ENCODE measurements at places on chromosomes 3 and 15.

- DNase-seq, result no peak
Observed at GRCh38 chr3:16286161-16286560, 21.1 kb downstream of the OXNAD1 start.

DNA sequence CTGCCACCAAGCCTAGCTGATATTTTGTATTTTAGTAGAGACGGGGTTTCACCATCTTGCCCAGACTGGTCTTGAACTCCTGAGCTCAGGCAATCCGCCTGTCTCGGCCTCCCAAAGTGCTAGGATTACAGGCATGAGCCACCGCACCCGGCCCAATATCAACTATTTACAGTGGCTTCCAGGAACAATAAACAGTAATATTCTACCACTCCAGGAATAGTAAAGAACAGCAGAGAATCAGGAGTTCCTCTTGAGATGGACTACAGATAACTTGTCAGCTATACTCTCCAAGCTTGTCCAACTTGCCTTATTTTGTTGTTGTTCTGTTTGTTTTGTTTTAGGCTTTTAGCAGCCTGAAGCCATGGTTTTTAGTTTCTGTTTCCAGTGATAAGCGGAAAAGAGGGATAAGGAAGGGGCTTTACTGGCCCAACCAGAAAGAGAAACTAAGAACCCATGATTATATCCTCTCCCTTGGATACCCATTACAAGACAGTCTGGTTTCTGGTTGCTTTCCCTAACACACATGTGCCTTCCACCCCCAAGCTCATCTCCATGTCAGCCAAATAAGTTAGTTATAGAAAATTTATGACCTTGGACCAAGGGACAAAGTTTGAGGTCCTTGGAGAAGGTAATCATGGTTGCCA is 36.7 kb downstream of the ARHGEF3 start:
- no peak for DNase-seq

- no peak for DNase-seq
Observed at GRCh38 chr3:194112120-194113106, 23.5 kb upstream of the HES1 start.

DNA sequence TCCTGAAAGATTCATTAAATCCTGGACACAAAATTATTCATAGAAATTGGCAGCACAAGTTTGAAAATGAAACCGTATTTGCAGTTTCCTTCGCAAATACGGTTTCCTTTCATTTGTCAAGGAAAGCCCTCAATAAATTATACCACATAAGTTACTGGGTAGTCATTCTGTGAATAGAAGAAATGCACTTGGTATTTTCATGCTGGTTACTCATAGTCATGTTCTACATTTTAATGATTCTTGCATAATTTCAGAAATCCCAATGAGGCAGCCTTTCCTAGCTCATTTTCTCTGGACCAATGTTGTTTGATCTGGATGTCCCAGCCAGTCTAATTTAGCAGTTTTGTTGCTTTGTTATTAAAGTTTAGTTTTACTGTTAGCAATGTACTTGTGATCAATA is 43.2 kb downstream of the MINAR1 start:
- peak; percentile 1 for DNase-seq

DNA sequence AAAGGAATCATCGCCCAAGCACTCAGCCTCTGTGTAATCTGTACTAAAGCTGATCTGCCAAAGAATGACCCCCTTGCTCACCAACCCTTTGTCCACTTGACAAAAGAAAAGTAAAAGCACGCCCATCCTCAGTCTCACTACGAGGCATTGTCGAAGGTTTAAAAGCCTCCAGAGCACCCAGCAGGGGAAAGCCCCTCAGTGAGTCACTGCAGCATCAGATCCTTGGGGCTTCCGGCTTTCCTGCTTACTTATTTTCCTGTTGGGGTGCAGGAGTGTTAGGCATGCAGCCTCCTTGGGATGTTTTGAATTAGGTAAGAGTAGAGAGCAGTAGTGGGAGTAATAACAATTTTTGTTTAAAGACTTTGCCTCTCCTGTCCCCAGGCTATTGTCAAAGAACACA is 216.1 kb downstream of the MTHFS start:
- DNase-seq, result no peak

DNA sequence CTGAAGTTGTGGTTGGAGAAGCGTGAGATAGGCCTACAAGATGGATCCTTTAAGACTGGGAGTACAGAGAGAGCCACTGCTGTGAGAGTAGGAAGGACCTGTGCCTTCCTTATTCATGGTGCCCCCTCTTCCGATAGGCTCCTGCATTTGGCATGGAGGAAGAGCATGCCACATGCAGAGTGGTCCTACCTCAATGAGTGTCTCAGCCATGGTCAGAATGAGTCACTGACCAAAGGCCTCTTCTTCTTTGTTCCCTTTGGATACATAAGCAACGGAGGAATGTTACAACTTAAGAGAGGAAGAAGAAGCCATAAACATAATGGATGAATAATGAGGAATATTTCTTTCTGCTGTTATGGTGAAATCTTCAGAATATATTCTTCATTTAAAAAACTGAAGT is 681.2 kb upstream of the GRM7 start:
- DNase-seq, result no peak

DNA sequence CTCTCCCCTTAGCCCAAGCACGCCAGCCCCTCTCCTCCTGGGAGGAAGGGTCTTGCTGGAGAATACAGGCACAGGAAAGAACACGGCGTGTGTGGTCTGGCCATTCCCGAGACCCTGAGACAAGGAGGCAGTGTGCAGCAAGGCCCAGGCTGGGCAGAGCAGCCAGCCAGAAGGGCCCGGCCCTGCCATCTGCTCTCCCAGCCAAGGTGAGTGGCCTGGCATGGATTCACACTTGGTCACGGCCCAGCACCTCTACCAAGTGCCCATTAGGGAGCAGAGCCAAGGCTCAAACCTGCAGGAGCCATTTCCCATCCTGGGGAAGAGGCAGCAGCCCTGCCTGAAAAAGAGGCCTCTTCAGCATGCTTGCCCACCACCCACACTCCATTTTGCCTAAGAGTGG is 28.6 kb downstream of the MEGF11 start:
- DNase-seq, result no peak

DNA sequence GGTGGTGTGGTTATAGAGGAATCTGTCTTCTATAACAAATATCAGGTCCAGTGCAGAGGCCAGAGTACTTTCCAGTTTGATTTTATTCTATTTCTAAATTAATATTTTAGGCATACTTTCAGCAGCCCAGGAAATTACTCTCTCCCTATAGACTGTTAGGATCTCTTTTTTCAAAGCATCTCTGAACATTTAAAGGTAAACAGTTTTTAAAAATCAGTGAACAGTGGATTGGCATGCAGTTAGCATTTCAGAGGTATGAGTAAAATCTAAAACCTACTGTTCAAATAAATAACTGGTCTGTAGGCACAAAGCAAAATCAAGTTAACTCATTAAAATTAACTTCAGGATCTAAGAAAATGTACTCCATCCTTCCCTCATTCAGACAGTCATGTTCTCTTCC is 3.0 kb downstream of the ZBED2 start:
- no peak for DNase-seq

GRCh38 chr3:192060160-192060781 is 599.3 kb downstream of the PYDC2 start:
- DNase-seq, result no peak

DNA sequence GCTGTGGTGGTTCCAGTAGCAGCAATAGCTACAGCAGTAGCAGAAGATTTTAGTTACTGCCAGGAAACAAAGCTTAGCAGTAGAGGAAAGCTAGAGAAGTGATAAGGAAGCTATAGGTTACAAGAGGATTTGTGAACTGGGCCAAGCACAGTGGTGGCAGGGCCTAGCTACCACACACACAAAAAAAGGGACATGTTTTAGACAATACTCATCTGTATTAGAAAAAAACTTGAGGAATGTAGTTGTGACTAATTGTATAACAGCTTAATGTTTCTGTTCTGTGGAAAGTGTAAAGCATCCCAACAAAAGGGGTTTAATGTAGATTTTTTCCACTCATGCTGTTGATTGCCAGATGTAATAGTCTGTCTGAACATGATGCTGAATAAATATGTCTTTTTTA is 29.9 kb upstream of the PFN2 start:
- no peak for DNase-seq

DNA sequence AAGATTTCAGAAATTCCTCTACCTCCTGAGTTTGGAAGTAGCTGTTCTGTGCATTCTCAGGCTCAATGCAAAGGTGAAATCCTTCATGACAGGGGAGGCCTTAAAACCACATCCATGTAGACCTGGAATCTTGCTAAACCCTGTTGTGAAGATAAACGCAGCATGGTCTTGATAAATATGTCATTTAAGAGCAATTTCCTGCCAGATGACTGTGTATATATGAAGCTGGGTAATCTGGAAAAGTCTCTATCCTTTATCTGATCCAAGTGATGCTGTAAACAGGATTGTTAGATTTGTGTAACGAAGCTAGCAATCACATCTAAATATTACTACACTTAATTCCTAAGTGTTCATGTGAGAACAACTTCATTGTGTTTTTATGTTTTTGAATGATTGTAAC is 9.1 kb downstream of the MCTP2 start:
- DNase-seq, result no peak

DNA sequence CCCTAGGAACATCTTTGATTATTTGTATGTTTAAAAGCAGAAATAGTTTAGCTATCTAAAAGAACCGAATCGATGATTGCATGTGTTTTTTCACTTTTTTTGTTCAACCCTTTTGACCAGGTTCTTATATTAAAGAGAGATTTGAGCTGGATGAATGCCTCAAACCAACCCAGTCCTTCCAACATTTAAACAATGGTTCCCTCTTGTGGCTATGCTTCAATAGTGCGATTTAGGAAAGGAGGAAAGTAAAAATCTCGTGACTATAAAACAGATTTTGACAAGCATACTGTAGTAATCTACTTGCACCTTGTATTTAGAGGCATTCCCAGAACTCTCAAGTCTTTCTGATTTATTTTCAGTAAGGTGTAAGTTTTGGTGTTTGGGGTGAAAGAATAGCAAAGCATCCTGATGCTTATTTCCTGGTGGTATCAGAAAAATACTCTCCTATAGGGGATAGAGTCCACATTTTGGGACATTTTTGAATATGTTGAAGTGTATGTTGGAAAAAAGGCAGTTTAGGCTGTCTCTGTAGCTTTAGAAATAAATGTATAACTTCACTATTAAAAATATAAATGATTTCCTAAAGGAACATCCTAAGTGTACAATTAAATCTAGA is 159.6 kb upstream of the KCNH8 start:
- DNase-seq, result peak; percentile 2

GRCh38 chr3:108546247-108546646 is 35.9 kb upstream of the MYH15 start:
- no peak for DNase-seq

GRCh38 chr3:143612541-143612940 is 235.7 kb downstream of the SLC9A9 start:
- no peak for DNase-seq

- DNase-seq, result no peak
Observed at GRCh38 chr15:49238342-49238741, 68.3 kb downstream of the GALK2 start.

GRCh38 chr15:72833561-72833960 is 50.0 kb upstream of the ADPGK start:
- DNase-seq, result no peak

DNA sequence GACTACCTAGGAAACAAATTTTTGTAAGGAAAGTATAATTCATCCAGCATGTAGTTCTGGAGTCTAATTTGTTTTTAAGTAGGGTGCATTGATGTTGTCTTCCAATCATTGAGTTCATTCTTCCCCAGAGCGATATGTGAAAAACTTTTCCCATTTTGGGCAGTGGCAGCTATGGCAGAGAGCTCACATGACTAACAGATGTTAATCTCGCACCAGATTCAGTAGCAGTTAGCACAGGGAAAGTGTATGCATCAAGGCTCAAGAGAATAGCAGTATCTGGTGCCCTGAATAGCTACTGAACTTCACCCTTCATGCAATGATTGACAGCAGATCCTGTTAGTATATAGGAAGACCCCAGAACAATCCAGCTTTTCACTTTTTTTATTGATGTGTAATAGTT is 46.3 kb upstream of the TCAIM start:
- no peak for DNase-seq

DNA sequence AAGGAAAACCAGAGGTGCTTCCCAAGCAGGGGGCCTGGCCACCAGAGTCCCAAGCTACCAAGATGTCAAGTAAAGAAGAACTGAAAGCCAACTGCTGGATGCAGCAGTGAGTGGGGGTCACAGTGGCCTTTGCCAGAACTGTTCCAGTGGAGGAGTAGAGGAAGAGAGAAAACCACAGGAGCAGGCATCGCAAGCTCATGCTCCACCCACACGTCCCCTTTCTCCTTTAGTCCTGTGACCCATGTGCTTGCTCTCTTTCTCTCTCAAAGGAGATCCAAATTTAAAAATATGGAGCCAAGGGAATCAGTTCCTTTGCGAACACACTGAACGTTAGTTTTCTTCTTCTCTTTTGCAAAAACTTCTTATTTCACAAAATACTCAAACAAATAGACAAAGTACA is 12.4 kb upstream of the ABHD2 start:
- DNase-seq, result peak; percentile 88

DNA sequence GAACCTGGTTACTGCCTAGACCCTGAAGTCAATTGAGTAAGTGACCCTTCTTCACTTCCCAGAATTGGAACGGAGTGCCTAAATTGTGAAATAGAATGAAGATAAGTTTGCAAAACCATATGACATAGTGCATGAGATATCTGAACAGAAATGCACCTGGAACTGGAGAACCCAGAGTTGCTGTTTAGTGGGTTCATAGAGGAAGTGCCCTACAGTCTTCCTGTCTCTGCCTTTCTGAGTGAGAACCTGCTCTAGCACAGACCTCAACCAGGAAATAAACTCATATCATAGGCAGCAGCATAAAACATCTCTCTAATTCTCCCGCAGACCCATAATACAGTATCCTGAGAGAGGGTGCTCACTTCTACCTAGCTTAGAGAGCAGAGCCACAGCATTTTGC is 82.9 kb downstream of the EOMES start:
- peak; percentile 84 for DNase-seq

- no peak for DNase-seq
Observed at GRCh38 chr3:195239121-195239520, 31.8 kb downstream of the XXYLT1 start.

GRCh38 chr3:73324203-73325155 is 263.0 kb downstream of the EBLN2 start:
- DNase-seq, result no peak

- DNase-seq, result no peak
Observed at GRCh38 chr15:42868683-42869082, 51.9 kb downstream of the TTBK2 start.

DNA sequence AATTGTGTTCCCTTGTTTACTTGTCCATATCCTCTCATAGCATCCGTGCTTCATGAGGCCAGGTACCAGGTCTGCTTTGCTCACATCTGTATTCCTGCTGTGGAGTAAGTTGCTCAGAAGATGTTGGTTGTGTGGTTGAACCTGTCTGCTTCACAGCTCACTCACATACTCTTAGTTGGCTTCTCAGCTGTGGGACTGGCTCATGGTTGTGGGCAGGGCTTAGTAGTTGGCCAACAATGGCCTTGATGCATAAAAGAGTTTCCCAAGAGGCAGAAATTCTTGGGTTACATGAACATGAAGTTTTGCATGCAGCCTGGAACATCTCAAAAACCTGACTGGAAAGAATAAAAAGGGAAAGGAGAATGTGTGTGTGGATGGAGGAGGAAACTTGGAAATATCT is 17.0 kb downstream of the CELF6 start:
- DNase-seq, result no peak

GRCh38 chr15:31934821-31935220 is 95.5 kb upstream of the CHRNA7 start:
- no peak for DNase-seq

Data from MV-4-11 (cell line).